Smooth muscle cell of the brain vasculature (primary cell): ENCODE measurements at places on chromosomes 12 and 14.

- DNase-seq: no peak
These were observed 37.9 kb upstream of the GALNT9 start for GRCh38 chr12:132367071-132367851.

- no peak for DNase-seq
These were observed 72.1 kb upstream of the CCDC60 start for GRCh38 chr12:119262388-119262787.

DNA sequence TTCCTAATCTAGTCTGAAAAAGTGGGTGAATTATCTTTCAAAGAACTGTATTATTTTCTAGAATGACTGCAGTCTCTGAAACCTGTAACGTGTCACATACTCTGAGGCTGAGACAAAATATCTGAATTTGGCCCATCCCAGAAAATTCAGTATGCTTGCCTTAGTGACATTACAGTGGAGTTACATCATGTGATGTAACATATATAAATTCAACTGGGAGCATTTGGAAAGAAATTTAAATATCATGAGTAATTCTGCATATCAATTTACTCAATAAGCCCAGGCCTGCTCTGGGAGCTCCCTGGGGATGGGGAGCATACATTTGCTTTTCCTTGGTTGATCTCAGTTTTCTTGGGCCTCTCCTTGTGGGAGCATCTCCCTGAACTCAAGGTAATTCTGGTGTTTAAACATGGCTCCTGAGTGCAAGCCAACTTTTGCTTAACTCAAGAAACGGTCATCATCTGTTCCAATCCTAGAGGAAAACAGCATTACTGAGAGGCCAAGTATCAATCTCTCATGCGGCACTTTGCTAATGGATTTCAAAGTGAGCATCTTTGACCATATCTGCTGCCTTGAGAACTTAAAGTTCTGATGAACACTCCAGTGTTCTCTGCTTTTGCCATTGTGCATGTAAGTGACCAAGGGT, 54.4 kb downstream of the AKAP6 start:
- DNase-seq: no peak

- peak; percentile 36 for DNase-seq
These were observed 172.2 kb upstream of the GZMB start for GRCh38 chr14:24806061-24806678.

DNA sequence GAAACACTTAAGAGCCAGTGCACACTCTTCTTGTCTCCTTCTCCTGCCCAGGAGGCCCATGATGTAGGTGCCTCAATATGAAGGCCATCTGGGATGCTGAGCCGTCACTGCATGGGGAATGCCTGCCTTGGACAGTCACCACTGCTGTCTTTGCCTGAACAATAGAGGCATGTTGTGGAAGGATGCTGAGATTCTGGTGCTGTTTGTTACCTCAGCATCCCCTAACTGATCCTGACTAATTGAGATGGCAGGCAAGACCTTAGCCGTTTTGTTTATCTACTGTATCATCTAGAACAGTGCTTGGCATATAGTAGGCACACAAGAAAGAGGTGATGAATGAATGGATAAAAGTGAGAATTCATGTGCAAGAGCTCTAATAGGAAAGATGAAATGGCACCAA, 253.5 kb downstream of the GLT1D1 start:
- DNase-seq: no peak

- DNase-seq: no peak
These were observed 225.0 kb upstream of the GRIP1 start for GRCh38 chr12:66903782-66904396.

- DNase-seq: no peak
These were observed 498.9 kb downstream of the DIO2 start for GRCh38 chr14:79712302-79712950.

GRCh38 chr14:95507701-95508103, 8.7 kb downstream of the SYNE3 start:
- no peak for DNase-seq

- DNase-seq: no peak
These were observed 32.2 kb downstream of the MIA2 start for GRCh38 chr14:39265806-39266524.

- no peak for DNase-seq
These were observed 26.8 kb upstream of the BDKRB2 start for GRCh38 chr14:96177766-96178375.

DNA sequence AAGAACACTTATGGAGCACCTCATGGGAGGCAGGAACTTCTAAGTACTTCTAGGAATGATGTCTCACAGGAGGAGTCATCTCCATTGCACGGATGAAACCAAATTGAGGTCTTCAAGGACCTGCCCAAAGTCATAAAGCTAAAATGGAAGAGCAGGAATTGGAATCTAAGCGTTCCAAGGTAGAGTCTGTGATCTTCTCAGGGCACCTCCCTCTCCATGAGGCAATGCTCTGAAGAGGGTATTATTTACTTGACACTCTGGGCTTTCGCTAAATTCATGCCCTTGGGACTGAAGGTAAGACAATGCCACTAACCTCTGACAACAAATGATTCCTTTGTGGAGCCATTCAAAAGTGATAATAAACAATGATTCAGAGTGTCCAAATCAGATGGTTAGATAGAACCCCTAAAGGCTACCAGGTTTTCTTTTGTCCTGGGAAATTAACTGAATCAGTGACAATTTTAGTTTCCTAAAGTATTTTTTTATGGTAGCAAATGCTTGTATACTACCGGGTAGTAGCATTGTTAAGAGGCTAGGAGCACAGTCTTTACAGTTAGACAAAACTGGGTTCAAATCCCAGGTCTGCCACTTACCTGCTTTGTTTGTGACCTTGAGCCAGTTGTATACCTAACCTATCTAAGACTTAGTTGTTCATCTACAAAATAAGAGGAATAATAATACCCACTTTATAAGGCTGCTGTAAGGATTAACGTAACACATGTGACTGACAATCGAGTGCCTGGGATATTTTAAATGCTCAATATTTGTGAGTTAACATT, 12.3 kb downstream of the HMGA2 start:
- DNase-seq: no peak

- DNase-seq: no peak
These were observed 161.6 kb downstream of the SLC41A2 start for GRCh38 chr12:104796475-104796862.

DNA sequence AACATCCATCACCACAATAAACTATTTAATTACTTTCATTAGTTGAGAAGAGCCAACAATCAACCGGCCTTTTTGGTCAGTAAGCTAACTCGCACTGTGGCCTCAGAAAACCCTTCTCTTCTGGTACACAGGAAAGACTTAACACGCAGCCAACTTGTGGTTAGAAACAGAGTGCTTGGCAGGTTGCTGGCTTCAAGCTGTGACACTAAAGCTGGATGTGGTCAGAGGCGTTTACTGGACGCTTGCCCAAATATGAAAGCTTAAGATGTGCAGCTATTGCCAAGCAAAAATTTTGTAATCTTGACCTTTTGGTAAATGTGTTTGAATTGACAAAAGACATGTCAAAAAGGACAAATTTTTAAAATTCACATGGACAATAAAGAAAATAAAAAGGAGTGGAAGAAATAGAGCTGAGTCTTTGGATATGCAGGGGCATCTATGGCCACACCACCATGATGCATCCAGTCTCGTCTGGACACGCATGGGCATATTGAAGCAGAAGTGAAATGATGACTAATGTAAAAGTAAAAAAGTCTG, 2.6 kb upstream of the KLRK1 start:
- DNase-seq: peak; percentile 99

DNA sequence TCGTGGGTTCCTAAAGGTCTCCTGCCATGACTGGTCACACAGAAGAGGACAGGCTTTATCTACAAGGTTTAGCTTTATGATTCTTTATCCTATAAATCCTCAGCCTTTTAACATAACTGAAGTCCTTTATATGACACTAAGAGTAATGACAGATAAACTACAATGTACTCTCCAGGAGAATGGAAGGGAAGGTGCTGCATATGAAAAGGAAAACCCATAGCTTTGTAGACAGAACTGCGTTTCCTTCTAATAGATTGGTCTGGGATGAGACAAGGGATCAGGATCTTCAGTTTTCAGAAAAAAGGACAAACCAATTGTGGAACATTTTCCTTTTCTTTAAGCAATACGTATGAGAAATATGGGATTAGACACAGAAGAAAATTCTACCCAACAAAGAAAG, 201.1 kb upstream of the NPAS3 start:
- no peak for DNase-seq

DNA sequence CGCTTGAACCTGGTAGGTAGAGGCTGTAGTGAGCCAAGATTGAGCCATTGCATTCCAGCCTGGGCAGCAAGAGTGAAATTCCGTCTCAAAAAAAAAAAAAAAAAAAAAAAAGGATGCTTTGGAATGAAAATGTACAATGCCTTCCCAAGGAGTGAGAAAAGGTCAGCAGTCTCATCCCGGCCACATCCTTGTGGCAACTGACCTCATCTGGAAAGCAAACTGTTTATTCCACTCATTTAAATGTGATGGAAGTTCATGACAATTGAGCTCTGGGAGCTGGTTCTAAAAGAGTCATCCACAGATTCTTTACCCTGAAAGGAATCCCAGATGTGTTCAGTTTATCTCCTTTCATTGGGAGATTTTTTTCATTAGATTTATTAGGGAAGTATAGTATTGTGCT, 19.4 kb upstream of the LIMA1 start:
- no peak for DNase-seq

DNA sequence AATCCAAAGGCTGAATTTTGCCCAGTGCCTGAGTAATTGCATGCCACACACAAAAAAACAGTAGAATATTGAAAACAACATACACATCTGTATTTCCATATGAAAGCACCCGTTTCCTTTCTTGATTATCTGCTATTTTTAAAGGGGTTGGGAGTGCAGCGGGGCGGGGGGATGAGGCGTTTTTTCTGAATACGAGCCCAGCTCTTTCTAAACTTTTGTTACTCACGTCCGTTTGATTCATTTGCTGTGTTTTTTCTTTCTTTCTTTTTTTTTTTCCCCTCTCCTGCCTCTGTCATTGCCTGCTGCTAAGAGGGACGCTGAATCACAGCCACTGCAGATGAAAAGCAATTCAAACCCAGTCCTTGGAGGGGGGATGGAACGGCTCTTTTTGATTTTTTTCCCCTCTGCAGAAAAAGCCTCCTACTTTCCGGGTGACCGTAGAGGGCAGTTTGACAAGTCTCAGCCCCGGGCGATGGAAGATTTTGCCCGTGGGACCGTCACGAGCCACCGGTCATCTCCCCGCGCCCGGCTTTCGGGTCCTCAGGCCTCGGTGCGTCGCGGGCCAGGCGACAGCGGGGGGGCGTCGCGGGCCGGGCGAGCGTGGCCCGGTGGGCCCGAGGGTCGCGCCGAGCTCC, 572 bp upstream of the RASSF8 start:
- DNase-seq: no peak

DNA sequence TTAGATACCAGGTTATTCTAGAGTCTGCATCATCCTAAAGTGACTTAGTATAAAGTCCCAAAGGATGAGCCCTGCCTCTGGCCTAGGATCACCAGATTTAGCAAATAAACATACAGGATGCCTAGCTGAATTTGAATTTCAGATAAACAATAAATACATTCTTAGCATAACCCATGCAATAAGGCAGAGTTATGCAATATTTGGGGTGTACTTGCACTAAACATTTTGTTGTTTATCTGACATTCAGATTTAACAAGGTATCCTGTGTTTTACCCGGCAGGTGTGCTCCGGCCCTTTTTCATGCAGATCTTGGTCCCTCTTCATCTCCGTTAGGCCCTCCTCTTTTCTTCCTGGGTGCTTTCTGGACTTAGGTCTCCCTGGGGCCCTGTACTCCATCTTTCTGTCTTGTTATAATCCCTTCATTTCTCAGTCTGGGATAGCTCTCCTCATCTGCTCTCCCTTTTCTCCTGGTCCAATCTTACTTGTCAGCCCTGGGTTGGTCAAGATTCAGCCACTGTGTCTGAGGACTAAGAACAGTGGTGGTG, 18.1 kb upstream of the SMOC1 start:
- no peak for DNase-seq

- no peak for DNase-seq
These were observed 196.5 kb upstream of the GARIN2 start for GRCh38 chr14:66992776-66993175.

DNA sequence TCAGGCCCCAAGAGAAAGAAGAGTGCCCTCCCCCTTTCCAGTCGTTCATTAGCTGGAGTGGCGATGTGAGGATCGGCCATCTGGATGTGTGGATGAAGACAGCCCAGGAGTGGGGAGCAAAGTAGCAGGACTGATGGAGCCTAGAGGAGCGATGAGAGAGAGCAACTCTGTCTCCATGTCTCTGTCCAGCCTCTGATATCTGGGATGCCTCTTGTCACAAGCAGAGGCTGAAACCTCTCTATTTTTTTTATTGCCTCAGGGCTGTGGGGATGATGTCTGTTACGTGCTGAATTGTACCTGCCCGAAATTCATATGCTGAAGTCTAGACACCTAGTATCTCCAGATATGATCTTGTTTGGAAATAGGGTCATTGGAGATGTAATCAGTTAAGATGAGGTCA, 2.7 kb downstream of the SERPINA11 start:
- no peak for DNase-seq
